DMS79 treated with DMSO at 0.1 percent for 48 hours (cell line): ENCODE measurements at places on chromosomes 4 and X.

GRCh38 chr4:1834047-1834775, 21.7 kb downstream of the LETM1 start:
- DNase-seq, result peak; percentile 6

GRCh38 chr4:166399021-166399420, 526.0 kb downstream of the TLL1 start:
- DNase-seq, result no peak

- no peak for DNase-seq
Observed at GRCh38 chrX:4186331-4186730, 472.9 kb upstream of the PRKX start.

GRCh38 chr4:110309675-110310074, 111.3 kb upstream of the ELOVL6 start:
- no peak for DNase-seq

- no peak for DNase-seq
Observed at GRCh38 chrX:78514852-78515251, 144.3 kb downstream of the RTL3 start.

- DNase-seq, result no peak
Observed at GRCh38 chrX:121598356-121598755, 550.9 kb downstream of the GLUD2 start.
